Retina (tissue), 1 donor: ENCODE measurements at places on chromosomes 3 and 15.

DNA sequence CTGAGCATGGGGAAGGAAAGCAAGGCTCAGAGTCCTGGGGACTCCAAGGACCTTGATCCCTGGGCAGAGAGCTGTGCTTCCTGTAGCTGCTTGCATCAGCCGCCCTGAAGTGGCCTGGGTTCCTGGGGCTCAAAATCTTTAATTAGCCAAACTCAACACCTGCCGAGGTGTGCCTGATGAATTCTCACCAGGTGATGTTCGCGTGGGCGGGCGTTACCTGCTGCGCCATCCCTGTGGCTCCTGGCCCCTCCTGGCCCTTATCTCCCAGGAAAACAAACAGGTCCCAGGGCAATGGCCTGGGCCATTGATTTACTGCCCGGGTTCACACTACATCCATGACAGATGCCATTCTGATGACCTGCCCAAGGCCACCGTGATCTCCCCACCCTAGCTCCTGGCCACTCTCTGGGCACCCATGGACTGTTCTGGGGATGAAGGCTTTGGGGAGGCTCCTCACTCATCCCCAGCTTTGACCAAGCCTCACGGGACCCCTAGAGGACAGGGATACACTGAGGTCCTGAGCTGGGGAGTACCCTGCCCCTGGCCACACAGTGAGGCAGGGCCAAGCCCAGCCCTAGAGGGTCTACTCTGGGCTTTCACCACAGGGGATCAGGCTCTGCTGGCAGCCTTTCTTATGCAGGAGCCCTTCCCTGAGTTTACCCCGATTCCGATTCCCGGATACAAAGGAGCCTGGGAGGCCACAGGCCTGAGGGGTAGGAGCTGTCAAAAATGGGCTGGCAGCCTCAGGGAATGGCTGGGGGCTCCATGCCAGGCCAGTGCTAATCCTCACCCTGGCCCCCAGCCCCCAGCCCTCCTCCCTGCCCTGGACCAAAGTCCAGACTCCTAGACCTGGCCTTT, 5.7 kb downstream of the SLC38A3 start:
- DNase-seq: no peak

- no peak for DNase-seq
Measured at GRCh38 chr3:56879436-56880215, 77.9 kb upstream of the ARHGEF3 start.

- DNase-seq: peak; percentile 63
Measured at GRCh38 chr3:183298701-183299153, 45.7 kb downstream of the B3GNT5 start.

- no peak for DNase-seq
Measured at GRCh38 chr3:85074003-85074402, 115.2 kb downstream of the CADM2 start.

- no peak for DNase-seq
Measured at GRCh38 chr3:141440942-141441341, 45.9 kb upstream of the RASA2 start.

DNA sequence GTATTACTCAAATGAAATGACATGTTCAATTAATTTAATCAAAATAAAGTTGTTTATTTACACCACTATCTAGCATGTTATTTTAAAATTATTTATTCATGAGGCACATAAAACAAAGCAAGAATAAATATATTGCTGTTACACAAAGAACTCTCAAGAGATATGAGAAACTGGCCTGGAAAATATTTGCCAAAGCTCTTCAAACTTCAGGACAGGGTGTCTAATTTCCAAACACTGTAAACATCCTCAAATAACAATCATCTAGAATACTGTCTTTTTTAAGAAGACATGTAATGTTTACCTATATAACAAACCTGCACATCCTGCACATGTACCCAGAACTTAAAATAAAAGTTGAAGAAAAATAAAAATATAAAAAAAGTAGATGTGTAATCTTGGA, 876.6 kb downstream of the TUSC7 start:
- no peak for DNase-seq

DNA sequence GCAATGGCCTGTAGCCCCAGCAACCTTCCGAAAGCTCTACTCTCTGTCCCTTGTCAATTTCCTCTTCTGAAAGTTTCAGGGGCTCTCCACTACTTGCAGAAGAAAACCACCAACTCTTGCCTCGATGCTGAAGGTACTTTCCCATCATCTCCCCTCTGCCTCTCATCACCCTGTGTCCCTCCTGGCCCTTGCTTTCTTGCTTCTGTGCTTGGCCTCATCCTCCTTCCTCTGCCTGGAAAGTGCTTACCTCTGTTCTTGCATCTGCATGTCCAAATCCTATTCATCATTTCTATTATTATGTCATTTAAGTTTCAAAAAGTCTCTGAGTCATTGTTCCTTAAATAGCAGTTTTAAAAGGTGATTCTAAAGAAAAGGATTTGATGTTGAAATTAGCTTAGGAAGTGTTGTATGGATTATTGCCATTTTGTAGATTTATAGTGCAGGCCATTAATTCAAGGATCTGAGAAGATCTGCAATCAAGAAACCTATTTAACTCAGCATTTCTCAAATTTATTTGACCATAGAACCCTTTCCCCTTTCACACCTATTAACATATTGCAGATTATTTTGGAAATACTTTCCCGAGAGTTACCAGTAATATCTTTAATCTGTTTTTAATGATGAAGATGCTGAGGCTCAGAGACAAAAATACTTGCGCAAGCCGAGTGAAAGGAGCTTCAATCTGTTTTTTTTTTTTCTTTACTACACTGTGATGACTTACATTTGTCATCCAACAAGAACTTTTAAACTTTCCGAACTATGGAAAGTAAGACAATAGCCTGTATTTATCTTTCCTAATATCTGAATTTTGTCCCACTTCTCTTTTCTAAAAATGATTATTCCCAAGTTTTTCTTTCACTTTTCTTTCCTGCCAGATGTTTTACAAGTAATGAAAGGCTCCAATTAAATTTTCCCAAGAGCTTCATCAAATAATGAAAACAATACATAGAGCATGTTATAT, 22.3 kb upstream of the CFAP161 start:
- no peak for DNase-seq

DNA sequence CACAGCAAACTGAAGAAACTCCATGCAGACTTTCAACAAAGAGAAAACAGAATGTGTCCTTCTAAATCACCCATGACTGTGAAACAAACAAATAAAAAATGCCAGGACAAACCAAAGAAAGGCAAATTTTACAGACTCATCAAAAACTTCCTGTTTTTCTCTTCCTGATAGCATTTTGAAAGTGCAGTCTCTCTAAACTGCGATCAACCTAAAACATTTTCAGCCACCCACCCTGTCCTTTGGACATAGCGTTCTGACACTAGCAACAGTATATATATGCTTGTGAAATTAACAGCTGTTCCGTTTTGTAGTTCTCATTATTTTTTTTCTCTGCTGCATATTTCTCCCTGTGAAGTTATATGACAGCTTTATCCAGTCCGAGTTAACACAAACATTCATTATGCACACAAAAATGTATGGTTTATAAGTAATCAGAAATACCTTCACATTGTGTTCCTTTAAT, 151.7 kb downstream of the FBN1 start:
- no peak for DNase-seq

DNA sequence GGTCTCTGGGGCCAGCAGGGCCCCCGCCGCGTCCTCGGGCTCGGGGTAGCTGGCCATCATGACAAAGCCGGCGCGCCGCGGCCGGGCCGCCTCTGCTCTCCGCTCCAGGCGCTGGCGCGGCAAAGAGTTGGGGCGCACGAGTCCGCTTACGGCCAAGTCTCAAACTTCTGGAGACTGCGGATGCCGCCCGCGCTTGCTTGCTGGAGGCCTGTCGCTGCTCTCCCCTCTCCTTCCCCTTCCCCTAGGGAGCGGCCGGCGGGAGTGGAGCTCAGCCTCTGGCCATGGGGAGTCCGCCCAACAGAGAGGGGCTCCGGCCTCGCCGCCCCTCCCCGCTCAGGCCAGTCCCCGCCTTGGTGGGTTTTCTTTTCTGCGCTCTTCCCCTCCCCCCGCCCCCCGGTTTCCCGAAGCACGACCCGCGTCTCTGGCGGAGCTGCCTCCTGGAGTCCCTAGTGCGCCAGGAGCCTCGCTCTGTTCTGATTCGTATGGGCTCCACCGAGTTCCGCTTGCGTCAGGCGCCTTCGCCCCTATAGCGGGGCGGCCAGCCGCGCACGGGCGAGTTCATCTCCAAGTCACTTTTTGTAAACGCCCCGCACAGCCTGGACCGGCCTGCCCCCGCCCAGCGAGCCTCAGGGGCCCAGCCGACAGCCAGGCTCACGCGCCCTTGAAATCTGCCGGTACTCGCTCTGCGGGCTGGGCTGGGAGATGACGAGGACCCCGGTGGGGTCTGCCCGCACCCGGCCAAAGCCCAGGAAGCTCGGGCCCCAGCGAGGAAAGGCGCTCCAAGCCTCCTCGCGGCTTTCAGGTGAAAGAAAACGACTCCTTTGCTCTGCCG, at the start of the genes FOXL2 and FOXL2NB:
Gene FOXL2 (minus strand): TSS at position 475 of the 832 bp plus-strand sequence. CDS start 415 bp downstream, at position 60.
Gene FOXL2NB (plus strand): TSS at position 555 of the 832 bp plus-strand sequence. CDS start 148 bp downstream, at position 703.
- DNase-seq: peak; percentile 76

DNA sequence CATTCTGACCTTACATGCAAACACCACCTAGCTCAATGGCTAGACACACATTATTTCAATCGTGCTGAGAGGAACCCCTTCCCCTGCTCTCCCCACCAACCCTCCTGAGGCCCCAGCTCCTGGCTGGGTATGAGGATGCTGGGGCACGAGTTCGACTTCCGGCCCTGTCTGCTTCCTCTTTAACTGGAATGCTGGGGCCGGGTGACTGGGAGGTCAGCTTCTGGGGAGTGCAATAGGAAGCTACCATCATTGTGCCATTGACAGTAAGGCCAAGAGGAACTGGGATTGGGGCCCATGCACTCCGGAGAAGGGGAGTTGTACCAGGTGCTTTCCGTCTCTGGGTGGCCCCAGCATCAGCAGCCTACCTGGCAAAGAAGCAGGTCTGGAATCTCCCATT, 15.6 kb upstream of the TLE3 start:
- DNase-seq: no peak

DNA sequence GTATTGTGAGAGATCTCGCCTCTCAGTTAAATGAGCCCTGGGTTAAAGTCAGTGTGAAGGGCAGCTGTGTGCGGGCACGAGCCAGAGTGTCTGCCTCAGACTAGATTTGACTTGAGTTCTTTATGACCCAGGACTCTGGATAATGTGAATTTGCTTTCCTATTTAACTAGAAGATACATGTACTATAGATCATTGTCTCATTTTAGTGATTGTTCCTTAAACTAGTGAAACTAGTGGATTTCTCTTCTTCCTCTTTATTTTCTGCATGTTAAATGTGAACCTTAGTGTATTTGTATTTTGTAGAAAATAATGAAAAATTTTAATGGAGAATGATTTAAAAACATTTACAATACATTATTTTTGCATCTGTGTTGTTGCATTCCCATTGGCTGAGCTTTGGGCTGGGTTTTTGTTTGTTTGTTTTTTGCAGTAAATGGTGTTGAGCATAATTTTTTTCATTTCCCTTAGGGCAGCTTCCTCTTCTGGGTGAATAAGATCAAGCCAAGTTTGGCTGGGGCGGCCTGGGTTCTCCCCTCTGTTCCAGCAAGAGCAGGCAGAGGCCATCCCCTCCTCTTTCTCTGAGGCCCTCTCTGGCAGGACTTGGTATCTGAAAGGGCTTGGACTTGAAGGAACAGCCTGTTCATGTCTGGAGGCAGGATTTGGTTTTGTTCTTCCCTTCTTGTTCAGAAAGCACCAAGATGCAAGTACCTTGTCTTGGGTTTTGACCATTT, 15.0 kb downstream of the GCSAM start:
- no peak for DNase-seq

DNA sequence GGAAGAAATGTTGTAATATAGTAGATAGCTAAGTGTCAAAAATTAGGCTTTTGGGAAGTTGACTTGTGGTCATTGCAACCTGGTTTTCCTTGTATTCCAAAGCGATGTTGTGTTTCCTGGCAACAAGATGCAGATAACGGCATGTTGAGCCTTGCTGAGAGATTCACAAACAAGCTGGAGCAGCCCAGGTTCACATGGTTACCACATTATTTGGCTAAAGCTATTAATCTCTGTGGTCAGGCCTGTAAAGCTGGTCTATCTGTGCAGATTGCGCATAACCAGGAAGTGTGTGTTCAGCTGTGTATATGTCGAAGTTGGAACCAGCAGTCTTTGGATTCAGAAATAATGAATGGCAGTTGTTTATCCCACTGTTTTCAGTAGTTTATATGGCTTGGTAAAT, 6.6 kb downstream of the TIPARP start:
- no peak for DNase-seq

DNA sequence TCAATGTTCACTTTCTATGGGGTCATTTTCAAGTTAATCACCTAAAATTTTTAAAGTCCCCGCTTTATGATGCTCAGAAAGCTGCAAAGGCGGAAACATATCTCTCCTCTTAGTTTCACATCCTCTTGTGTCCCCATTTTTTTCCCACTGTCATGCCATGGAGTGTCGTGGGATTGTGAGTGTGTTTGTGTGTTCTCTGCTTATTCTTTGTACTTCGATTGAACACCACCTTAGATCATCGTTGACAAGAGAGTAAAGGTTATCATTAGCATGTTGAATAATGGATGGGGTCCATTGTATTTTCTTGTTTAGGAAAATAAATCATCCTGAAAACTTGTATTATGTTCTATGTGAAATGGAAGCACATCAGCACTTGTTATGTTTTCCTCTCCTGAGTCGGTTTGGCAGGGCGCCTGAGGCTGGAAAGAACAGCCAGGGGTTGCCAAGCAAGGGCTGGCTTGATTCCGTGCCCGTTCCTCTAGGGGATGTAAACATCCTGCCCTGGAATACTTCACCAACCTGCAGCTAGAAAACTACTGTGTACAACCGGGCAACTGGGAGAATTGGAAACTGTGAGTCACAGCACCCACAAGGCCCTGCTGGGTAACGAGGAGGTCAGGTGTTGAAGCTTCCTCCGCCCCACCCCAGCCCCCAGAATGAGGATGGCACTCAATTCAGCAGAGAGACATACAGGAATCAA, 67.2 kb downstream of the EIF4E3 start:
- DNase-seq: no peak

DNA sequence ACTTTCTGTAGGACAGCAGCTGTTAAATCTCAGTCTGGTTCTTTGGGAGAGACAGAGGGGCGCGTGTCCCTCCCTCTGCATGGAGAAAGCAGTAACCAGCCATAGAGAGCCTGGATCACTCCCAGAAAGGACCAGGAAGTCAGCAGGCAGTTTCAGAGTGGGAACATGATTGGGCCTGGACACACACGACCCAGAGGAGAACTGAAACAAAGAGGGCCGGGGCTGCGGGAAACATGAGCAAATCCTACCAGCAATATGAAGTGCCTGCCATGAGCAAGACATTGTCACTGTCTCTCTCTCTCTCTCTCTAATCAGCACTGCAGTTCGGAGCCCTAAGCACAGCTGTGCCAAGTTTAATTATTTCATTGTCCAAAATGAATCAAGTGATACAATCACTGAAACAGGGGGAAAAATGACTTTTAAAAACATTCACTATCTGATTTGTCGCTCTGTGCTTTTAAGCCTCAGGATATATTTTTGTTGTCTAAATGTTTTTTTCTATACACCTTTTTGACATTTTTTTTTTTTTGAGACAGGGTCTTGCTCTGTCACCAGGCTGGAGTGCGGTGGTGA, 17.6 kb downstream of the MUC13 start:
- no peak for DNase-seq
